ENCODE measurements at places on chromosomes 5 and 9.
A peak's percentile ranks its signal among the peaks of the same experiment; 100 is the strongest.

DNA sequence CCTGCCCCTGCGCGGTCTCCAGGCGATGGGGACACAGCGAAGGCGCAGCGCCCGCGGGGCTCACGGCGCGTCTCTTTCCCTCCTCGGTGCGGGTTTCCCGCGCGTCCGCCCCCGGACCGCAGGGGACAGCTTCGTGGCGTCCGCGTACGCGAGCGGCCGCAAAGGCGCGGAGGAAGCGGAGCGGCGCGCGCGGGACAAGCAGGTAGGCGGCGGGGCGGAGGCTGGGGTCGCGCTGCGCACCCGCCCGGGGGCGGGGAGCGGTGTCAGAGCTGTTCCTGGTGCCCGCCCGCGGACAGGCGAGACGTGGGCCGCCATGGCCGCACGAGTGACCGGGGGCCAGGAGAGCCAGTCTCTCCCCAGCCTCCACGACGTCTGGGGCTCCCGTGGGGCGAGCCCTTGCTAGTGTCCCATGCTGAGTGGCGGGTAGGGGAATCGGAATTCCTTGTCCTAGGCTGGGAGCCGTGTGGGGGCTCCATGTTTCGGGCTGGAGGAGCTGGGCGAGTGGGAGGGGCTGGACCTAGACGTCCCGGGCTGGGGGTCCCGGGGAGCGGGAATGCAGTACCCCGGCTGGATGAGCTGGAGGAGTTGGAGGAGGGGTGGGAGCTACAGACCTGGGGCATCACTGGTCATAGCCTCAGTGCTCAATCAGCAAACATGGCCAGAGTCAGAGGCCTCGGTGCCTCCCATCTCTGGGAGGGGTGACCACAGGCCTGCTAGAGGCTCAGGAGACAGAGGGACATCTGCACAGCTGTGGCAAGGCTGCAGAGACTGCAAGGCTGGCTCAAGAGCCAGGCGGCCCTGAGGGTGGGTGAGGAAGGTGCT is 968 bp downstream of the NKD2 start:
- no peak for DNase-seq

DNA sequence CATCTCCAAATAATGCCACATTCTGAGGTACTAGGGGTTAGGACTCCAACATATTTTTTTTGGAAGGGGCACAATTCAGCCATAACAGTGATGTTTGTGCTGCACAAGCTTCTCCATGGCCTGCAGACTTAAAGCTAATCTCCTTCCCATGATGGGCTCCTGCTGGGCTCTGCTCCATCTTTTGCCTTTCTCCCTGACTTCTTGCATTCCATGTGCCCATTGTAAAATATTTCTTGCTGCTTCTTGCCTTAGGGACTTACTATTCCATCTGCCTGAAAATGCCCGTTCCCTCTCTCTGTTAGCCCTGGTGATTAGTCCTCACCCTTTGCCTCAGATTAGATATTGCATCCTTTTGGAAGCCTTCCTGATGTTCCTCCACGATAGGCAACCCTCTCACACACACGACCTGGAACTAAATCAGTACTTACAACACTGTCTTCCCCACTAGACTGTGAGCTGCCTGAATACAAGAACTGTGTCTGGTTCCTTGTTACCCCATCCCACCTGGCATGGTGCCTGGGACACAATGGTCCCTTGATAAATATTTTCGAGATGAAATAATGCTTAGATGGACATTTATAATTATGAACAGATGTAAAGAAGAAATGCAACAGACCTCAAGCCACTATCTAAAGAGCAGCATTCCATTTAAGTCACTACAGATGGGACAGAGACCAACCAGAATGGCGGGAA is 33.5 kb downstream of the OR1J1 start:
- DNase-seq, result peak; percentile 92

DNA sequence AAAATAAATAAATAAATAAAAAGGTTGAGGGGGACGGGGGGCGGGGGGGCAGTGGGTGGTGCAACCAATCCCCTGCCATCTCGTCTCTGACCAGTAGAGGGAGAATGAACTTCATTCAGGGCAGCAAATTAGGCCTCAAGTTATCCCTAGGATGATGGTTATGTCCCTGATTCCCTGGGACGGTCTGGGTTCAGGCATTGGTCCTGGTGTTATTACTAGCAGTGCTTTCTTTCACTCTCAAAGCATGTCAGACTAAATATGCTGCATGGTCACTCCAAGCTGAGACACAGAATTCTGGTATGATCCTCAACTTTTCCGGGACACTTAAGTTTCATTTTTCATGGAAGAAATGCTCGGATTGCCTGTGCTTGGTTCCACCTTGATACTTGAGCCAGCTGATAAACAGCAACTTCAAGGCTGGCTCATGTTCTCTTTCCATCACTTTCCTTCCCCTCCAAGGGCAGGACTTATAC is 59.4 kb downstream of the DAP start:
- DNase-seq, result peak; percentile 58

GRCh38 chr9:5482194-5482593 is 28.1 kb upstream of the PDCD1LG2 start:
- no peak for DNase-seq

DNA sequence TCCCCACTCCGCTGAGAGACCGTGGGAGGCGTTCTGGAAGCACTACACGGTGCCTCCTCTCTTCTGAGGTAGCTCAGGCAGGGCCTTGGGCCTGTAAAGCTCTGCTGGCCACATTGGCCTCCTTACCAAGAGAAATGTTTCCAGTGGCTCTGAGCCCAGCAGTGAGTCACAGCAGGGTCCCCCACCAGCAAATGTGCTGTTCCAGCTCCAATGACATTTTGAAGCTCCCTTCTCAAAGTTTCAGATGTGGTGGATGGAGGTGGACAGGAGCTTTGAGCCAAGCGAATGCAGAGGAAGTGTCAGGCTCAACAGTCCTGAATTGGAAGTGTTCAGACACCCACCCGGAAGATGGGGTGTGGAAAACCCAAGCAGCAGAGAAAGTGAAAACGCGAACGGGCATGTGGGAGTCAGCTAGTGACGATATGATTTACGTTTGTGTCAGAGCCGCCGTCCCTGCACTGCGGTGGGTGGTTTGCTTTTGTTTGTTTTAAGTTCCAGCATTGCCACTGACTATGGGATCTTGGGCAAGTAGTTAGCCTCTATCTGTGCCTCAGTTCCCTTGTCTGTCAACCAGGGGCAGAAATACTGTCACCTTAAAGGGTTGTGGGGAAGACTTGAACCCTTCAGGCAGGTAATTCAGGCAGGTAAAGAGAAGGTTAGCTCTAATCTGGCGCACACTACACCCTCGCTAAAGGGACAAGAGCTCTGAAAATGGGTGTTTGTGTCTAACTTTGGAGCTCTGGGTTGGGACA is 38.2 kb downstream of the C5orf15 start:
- DNase-seq, result peak; percentile 68

DNA sequence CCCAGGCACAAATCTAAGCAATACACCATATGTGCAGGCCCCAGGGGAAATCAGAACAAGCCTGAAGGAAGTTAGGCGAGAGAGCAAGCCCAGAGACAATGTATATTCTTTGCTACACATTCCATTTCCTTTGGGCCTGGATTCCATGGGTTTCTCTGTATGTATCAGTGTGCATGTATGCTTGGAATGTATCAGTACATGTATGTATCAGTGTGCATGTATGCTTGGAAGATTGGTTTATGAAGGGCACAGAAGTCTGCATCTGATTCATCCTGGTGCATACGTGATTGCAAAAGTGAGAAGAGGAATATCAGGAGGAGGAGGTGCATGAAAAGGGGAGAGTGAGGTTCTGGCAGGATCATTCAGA is 232.6 kb upstream of the ANKRD55 start:
- DNase-seq, result peak; percentile 88

- DNase-seq, result no peak
Observed at GRCh38 chr5:173729079-173729765, 112.8 kb upstream of the BOD1 start.

DNA sequence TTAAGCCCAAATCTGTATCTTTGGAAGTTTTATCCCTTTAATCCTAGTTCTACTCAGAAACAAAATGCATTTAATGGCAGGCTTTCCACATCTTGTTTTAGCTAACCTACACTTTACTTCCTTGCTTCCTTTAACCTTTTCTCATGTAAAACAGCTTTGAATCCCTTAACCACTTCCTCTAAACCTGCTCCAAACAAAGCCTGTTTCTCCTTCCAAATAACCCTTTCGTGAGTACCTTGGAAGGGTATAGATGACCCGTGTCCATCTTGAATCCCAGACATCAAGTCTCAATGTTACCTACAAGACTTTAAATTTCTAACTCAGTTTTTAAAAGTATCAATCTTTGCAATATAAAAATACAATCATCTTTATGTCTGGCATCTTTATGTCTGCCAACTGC is 78.4 kb downstream of the DROSHA start:
- no peak for DNase-seq

DNA sequence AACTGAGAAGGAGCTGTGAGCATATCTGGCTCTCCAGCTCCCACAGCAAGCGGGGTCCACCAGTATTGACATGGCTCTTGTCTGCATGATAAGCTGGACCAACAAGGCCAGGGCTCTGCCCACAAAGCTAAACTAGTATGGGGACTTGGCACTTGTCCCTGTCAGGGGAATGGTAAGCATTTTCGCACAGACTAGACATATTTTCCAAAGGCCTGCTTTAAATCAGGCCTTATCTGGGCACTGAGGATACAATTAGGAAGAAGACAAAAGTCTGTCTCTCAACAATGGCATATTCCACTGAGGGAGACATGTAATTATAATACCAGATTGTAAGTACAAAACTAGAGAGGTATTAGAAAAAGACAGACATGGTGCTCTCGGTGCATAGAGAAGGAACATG is 32.1 kb downstream of the CSF2 start:
- DNase-seq, result no peak

DNA sequence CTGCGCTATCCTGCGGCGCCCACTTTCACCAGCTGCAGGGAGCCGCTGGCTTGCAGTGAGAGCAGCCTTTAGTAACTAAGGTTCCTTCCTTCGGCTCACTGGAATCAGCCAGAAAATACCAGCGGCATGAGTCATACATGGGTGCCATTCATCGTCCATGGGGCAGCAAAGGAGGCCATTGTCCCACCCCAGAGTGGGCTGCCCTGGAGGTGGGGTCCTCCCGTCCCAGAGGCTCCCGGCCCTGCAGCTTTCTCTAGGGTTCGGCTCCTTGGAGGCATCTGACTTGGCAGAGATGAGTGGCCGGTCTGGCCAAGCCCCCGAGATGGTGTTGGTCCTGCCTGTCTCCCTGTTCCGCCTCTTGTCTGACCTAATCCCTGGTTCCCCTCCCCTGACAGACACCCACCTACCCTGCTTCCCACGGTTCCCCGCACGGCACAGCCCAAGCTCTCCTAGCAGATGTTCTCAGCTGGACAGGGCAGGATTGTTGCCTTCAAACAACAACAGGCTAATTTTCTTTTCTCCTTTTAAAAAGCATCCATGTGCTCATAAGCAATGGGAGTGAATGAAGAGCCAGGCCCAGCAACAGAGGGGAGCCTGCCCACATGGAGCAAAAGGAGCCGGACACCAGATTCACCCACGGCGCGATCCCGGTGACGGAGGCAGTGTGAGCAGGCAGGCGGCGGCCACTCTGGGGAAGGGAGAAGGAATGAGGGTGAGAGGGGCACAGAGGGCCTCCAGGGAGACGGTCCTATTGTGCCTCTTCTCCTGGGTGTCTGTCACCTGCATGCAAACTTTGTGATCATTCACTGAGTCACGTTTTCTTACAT is 97.0 kb upstream of the COL5A1 start:
- peak; percentile 88 for DNase-seq

DNA sequence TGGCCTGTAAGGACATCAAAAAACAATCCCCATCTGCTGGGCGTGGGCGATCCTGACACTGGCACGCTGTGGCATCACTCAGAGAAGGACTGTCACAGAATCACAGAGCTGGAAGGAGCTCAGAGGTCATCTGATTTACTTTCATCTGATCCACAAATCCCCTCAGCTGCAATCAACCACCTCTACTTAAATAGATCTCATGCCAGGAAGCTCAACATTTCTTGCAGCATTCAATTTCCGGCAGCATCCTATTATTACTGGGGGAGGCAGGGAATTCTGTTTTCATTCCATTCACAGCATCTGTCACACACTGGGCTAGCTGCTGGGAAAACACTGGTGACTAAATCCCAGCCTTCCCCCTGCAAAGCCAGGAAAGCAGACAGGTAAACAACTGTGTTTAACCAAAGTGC is 38.3 kb downstream of the RETREG1 start:
- peak; percentile 32 for DNase-seq

GRCh38 chr5:80109646-80110478 is 74.7 kb downstream of the THBS4 start:
- DNase-seq, result no peak

- peak; percentile 63 for DNase-seq
Observed at GRCh38 chr5:139725073-139725830, 70.4 kb upstream of the PSD2 start.

DNA sequence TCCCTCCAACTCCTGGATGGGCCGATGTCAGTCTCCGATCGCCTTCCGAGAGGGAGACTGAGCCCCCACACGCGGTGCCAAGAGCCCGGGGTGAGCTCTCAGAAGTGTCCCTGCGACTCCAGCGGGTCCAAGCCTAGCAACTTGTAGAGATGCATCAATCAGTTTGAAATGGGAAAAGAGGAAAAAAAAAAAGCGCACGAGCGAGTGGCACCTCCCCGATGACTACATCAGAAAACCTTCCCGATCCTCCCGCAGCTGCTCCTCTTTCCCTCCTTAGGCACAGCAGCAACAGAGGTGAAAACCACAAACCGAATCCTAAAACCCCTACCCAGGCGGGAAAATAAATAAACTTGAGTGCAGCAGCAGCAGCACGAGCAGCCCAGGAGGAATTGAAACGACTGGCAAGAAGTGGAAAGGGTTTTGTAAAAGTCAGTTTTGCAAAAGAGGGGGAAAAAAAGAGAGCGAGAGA is 1.0 kb upstream of the EFNA5 start:
- DNase-seq, result peak; percentile 66

- DNase-seq, result peak; percentile 19
Observed at GRCh38 chr5:78005021-78005785, 229.1 kb upstream of the TBCA start.

DNA sequence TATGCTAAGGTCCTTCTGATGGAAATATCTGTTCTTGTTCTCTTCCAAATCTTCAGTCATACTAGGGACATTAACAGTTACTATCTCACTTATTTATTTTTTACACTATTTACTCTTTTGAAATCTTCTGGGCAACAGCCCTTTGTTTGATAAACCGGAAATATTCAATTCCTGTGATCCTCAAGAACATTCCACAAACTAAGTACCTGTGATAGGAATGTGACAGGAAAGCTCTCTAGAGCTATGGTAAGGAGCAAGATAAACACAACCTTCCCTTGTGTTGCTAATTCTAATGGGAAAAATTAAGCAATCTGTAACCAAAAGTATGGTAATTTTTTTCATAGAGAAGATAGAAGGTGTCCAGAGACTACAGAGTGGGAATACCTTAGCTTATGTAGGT is 22.0 kb upstream of the ANKRD34B start:
- DNase-seq, result no peak

- peak; percentile 93 for DNase-seq
Observed at GRCh38 chr5:130135506-130135905, 231.2 kb downstream of the CHSY3 start.

DNA sequence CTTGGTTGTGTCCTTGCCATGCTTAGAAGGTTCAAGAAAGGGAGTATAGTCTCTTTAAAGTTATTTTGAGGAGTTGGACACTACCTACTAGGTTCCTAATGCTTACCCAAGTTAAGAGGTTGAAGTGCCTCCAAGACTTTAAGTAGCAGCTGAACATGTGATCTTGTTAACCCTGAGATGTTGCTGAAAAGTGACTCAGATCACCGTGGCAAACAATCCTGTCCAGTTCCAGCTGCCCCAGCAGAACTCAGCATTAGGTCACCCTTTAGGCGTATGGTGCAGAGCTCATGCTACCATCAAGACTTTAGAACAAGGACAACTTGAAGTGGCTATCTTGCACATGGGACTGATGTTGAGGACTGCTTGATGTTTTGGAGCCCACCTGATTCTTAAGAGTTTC is 22.5 kb downstream of the ZNF462 start:
- DNase-seq, result peak; percentile 70

GRCh38 chr5:37553720-37554404 is 174.7 kb downstream of the WDR70 start:
- DNase-seq, result peak; percentile 40
